GM12864 (cell line): ENCODE measurements at places on chromosomes 4 and X.

DNA sequence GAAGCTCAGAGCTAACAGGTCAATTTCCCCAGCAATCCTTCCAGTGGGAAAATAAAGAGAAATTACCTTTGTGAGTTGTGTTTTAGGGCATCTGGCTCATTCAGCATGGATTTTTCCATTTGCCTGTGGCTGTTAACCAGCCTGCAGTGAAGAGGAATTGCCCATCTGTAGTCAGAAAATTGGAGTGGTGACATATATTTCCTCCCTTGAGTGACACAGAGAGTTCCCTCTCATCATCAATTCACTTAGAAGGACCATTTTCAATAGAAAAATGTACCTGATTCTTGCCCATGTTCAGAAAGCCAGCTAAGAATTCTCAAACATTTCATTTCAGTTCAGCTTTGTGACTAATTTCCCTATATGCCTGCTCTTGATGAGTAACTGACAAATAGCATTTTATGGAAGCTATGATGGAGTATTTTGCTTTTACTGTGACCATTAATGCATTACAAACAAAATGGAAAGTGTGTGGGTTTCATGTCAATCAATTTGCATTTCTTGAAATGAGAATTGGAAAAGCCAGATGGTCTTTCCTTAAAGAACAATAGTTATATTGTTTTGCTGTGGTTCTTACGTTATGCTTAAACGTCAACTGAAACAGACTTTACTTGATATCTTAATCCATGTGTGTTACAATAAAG is 155.8 kb downstream of the NWD2 start:
- no peak for DNase-seq

GRCh38 chr4:5930456-5930855 is 37.6 kb upstream of the CRMP1 start:
- no peak for DNase-seq

- no peak for DNase-seq
Observed at GRCh38 chrX:38879631-38880220, 78.5 kb downstream of the MID1IP1 start.

- peak; percentile 66 for DNase-seq
Observed at GRCh38 chrX:154712781-154713740, 37.8 kb downstream of the GAB3 start.

DNA sequence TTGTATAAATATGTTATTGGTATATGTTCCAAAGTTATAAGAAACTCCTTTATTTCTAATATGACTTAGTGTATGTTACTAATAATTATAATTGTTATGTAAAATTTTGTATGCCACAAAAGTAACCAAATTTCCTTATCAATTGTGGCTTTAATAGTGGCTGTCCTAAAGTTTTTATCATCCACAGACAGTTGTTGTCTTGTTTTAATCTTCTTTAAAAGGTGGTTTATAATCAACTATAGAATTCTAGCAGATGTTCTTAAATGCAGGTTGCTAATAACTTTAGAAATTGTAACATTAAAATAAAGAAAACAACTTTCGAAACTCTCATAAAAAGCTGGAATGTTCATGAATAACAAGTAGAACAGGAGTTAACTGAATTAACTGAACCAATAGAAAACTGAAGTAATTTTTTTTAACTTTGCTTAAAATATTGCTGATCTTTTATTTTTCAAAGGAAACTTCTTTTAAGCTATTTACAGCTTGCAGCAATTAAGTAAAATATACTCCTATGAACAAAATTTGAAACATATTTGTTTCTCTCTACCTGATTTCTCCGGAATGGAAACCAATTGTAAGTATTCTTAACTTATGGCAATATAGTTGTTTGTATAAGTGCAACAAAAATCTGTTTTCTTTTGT is 24.3 kb downstream of the HSD17B11 start:
- DNase-seq: no peak

- DNase-seq: no peak
Observed at GRCh38 chr4:184147858-184148737, 69.6 kb downstream of the ENPP6 start.

GRCh38 chr4:146095860-146096259 is 79.7 kb upstream of the LSM6 start:
- no peak for DNase-seq

- no peak for DNase-seq
Observed at GRCh38 chrX:3136161-3136961, 95.1 kb downstream of the ARSF start.

GRCh38 chr4:86878640-86879039 is 13.6 kb downstream of the C4orf36 start:
- DNase-seq: no peak

- no peak for DNase-seq
Observed at GRCh38 chrX:29225670-29226069, 638.4 kb downstream of the IL1RAPL1 start.

GRCh38 chr4:76195326-76195725 is 18.3 kb downstream of the SCARB2 start:
- no peak for DNase-seq

DNA sequence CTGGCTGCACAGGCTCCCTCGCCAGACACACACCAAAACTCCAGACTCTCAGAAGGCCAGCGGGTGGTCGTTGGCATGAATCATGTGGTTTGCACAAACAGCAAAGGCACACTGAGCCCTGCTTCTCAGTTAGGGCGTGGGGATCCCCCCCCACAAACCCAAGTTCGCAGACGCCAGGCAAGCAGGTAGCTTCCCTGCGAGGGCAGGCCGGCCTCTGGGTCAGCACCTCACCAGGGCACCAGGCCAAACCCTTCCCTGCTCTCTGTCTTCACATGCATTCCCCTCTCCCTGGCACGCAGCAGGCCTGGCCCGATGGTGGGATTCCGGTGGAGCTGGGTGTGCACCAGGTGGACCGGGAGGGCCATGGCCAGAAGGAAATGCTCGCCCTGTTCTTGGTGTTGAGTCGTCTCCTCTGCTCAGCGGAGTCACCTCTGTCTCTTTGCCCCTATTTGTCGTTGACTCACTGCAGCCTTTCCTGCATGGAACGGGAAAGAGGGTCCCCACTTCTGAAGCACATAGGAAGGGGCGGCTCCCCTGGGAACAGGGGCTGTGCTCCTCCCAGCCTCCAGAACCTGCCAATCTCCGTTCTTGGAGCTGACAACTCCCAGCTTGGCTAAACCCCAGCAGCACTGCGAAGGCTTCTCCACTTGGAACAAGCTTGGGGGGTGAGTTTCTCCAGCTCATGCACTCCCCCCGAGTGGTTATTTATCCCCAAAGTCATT is 51.4 kb downstream of the SORCS2 start:
- DNase-seq: no peak

- no peak for DNase-seq
Observed at GRCh38 chr4:182729516-182729915, 187.7 kb downstream of the DCTD start.

DNA sequence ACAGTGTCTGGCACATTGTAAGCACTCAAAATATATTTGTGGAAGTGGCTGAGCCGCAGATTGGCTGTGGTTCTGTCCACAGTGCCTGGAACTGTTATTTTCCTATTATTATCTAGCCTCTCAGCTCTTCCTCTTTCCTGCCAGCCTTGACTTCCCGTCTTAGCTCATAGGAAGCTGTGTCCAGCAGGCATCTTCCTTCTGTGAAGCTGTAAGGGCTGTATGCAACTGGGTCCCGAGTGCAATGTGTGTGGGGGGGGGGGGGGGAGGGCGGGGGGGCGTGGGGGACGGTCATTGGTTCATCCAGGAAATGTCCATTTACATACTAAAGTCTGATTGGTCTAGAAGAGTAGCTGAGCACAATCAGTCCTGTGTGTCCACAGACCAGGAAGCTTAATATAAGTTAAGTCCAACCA is 210.7 kb downstream of the PDGFRA start:
- no peak for DNase-seq

- DNase-seq: no peak
Observed at GRCh38 chr4:66429276-66429675, 759.0 kb upstream of the EPHA5 start.

GRCh38 chr4:113300471-113300928 is 251.0 kb downstream of the ANK2 start:
- DNase-seq: no peak

- no peak for DNase-seq
Observed at GRCh38 chr4:99504804-99505502, 5.9 kb upstream of the C4orf17 start.

DNA sequence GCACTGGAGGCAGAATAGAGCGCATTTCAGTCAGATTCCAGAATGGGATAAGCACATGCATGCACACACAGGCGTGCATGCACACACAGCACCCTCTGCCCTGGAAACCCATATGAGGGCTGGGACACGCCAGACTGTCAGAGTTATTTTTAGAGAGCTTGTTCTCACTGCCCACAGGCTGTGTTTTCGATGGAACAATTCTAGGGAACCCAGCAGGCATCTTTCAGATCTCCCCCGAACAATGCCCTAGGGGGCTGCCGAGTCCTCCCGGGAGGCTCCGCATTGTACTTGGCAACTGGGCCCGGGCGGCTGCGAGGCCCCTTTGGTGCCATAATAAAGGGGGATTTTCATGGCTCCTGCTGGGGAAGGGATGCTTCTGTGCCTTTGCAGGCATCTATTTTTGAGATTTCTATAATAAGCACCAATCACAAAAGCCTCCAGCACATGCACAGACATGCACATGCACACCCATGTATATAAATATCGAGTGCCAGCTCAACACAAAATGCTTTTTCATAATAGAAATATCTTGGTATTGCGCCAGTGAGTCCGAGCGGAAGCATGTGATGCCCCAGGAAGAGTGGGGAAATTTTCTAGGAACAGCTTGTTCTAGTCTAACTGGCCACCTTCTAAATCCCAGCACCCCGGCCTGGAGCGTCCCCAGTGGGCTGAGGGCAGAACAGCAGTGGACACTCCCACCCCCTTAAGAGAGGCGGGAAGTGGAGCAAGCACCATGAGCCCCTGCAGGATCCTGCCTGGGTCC is 88.5 kb downstream of the PHKA2 start:
- no peak for DNase-seq

DNA sequence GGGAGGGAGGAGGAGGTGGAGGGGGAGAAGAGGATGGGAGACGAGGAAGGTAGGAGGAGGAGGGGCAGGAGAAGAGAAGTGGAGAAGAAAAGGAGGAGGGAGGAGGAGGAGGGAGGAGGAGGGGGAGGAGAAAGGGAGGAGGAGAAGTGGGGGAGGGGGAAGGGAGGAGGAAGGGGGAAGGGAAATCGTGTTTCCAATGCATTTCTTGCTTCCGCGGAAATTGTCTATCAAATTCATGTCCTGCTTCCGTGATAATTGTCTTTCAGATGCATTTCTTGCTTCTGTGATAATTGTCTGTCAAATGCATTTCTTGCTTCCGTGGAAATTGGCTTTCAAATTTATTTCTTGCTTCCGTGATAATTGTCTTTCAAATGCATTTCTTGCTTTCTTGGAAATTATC is 43.3 kb downstream of the CRLF2 start:
- no peak for DNase-seq

DNA sequence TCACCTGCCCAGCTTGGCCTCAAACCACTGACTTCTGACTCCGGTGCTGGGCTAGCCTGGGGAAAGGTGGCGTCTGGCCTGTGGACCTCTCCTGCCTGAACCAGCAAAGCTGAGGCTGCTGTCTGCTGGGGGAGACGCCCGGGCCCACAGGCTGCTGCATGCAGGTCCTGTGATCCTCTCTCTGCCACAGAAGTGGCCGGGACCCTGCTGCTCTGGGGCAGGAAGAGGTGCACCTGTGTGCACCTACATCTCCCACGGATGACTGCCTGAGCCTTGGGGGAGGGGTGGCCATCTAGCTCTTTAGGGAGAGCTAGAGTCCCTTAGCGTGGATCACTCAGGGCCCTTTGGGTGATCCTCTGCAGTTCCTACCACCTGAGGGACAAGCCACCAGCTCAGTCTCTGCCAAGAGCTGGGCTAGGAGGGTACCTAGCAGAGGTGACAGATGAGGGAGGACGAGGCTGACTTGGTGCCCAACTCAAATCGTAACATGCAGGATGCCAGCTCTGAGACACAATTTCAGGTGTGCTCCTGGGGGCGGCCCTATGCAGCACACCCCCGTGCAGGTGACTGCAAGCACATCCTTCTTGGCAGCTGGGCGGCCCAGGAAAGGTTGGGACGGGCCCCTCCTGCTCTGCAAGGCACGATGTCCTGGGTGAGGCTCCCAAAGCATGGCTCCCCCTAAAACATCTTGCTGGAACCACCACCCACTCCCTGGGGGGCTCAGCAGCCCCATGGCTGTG is 22.5 kb downstream of the LETM1 start:
- DNase-seq: no peak

DNA sequence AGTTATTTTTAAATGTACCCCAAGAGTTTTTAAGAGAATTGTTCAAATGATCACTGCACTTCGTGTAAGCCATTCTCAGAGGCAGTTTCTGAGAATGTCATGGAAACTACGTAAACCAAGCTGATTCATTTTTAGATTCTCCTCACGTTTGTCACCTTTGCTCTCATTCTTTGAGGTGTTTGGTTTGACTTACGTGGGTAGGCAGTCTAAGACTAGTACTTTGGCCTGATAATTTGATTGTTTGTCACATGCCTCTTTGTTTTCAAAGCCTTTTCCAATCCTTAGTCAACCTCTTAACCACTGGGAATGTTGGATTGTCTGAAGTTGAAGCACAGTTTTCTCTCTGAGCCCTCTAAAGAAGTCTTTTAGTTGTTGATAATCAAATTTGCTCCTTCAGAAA is 10.5 kb downstream of the SEPTIN11 start:
- no peak for DNase-seq

DNA sequence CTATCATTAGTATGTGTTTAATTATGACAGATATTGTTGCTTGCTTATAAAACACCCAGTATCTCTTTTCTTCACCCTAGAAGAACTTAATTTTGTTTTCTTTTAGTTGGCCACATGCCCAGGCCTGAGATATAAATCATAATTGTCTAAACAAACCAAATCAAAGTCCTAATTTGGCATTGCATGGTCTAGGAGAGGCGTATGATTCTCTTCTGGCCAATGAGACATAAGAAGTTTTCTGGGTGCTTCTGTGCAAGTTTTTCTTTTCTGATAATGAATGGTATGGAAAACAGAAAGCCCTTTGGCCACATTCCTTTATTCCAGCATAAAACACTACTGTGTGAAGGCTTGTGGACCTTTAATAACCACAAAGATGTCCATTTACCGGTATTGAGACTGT is 192.9 kb upstream of the CTSO start:
- DNase-seq: no peak

DNA sequence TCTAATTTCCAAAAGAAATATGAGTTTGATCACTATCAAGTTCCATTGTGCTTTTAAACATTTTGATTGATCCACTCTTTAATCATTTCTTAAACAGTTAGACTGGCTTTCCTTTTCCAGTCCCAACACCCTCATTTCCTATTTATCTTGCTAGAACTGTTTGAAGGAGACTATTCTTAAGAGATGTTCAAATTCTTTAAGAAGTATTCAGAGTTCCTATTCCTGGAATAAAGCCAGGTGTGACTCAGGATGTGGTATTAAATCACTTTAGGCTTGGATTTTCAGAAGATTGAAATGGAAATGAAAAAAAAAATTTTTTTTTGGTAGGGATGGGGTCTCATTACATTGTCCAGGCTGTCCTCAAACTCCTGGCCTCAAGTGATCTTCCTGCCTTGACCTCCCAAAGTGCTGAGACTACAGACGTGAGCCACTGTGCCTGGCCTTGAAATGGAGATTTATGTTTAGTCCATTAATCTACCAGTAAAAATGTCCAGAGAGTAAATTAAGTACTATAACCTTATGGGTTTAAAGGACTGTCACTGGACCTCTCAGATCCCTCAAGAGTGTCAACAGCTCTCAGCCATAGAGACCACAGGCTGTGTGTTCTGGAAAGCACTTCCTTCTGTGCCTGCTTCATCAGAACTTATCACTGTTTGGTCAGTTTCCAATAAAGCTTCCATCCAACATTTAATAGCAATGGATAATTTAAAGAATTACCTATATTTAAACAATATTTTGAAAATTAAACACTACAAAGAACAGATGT is 90.7 kb downstream of the CDS1 start:
- DNase-seq: no peak
